ENCODE measurements at places on chromosomes 1 and 21. TPM values are rescaled to one million over a fixed set of nuclear protein-coding genes. Genes with fewer than 3 reads are reported as not detected.

Gene KPRP
- total RNA-seq = not detected

Gene LACTBL1
- not detected for total RNA-seq

Gene RPF1
- total RNA-seq = 38.0 TPM

Gene NBPF11
- 13.0 TPM for total RNA-seq

Gene DDAH1
- total RNA-seq = not detected

All from activated naive CD4-positive, alpha-beta T cell treated with anti-CD3 and anti-CD28 coated beads, Interleukin-2, amount 10 ng/mL, durations not matched to agents 5 hours and 36 hours (primary cell).